ENCODE measurements at places on chromosomes 6 and 20.

GRCh38 chr20:59222253-59223181 is 58.9 kb downstream of the ZNF831 start:
- peak; percentile 65 for DNase-seq

DNA sequence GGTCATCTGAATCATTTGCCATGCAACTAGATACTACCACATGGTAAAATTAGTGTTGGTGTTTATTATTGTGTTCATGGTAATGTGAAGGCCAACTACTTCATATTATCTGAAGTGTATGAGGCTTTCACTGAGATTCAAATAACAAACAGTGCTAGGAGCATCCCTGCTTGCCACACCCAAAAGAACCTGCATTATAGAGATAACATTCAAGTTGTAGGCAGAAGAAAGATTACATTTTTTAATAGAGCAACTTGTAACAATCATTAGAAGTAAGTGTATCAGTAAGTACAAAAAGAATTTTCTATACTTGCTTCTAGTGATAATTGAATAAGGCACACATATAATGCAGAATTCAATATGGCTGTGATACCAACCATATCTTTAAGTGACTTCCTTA is 49.8 kb downstream of the BCKDHB start:
- DNase-seq = no peak

DNA sequence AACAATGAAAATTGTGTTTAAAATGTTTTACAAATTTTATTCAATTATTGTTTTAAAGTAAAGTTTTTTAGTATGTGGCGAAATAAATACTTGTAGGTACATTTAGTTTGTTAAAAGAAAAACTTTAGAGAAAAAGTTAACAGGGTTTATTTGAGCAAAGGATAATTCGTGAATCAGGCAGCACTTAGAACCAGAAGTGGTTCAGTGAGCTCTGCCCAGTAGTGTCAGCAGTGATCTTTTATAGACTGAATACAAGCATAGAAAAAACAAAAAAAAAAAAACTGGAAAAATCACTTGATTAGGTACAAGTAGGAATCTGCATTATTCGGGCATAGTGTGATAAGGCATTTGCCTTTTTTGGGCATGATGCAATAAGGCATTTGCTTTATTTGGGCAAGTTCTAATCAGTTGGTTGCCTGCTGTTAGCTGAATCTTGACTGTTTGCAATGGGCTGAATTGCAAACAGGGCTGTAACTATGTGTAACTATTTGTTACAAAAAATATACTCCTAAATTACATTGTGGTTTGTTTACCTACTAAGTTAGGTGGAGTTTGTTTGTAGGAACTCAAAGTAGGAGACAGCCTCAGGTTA is 122.9 kb upstream of the MMS22L start:
- no peak for DNase-seq

DNA sequence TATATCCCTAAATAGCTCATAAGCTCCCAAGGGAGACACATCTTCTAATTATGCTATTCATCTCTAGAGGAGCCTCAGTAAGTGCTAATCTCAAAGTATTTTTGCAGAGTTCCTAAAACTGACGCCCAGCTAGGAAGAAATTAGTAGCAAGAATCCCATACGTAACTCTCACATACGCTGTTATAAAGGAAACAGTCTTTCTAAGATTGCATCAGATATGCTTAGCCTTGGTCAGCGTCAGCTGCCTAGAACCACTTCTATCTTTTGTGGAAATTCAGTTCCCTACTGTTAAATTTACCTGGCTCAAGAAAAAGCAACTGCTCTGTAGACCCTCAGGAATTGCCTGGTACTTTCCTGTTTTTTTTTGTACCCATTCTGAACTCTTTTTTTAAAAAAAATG is 13.6 kb downstream of the RIPOR2 start:
- no peak for DNase-seq

DNA sequence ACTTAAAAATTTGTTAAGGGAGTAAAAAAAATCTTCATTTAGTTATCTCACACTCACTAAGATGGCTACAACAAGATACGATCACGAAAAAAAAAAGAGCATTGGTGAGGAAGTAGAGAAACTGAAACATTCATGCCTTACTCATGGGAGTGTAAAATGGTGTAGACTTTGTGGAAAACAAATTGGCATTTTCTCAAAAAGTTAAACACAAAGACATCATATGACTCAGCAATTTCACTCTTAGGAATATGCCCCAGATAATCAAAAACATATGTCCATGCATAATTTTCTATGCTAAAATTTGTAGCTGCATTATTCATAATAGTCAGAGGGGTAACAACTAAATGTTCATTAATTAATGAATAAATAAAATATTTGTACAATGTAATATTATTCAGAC is 120.9 kb upstream of the IRAK1BP1 start:
- DNase-seq = no peak

DNA sequence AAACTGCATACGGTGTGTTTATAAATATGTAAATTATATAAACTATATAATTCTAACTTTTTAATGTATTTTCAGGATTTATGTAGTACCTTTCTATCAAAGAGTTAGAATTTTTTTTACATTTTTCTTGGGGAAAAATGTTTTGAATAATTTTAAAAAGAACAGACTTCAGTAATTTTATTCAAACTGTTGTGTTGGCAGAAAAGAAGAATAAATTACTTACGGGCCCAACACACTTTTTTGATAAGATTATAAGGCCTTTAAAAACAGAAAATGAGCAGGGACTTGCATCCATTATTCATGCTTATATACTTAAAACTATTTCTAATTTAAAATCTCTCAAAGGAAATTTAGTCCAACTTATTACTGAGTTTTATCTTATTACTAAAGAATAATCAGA is 58.2 kb downstream of the KIF16B start:
- no peak for DNase-seq

GRCh38 chr20:4866429-4866828 is 134.9 kb downstream of the SLC23A2 start:
- DNase-seq = peak; percentile 51

- no peak for DNase-seq
These were observed 37.1 kb upstream of the SLC4A11 start for GRCh38 chr20:3275966-3276679.

DNA sequence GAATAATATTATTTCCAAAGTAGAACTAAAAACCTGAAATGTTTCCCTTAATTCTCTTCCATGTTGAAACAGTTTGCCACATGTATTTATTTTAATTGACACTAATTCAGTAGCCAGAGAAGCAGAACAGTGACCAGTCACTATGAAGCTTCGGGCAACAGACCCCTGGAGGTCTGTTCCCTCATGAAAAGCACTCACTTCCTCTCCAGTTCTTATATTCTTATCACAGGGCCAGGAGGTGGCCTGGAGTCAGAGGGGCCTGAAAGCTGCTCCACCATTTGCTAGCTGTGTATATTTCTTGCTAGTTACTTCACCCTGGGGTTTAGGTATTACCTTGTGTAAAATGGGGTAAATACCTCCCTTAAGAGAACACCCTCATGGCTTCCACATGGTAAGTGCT is 49.1 kb downstream of the MAP7 start:
- DNase-seq = no peak

DNA sequence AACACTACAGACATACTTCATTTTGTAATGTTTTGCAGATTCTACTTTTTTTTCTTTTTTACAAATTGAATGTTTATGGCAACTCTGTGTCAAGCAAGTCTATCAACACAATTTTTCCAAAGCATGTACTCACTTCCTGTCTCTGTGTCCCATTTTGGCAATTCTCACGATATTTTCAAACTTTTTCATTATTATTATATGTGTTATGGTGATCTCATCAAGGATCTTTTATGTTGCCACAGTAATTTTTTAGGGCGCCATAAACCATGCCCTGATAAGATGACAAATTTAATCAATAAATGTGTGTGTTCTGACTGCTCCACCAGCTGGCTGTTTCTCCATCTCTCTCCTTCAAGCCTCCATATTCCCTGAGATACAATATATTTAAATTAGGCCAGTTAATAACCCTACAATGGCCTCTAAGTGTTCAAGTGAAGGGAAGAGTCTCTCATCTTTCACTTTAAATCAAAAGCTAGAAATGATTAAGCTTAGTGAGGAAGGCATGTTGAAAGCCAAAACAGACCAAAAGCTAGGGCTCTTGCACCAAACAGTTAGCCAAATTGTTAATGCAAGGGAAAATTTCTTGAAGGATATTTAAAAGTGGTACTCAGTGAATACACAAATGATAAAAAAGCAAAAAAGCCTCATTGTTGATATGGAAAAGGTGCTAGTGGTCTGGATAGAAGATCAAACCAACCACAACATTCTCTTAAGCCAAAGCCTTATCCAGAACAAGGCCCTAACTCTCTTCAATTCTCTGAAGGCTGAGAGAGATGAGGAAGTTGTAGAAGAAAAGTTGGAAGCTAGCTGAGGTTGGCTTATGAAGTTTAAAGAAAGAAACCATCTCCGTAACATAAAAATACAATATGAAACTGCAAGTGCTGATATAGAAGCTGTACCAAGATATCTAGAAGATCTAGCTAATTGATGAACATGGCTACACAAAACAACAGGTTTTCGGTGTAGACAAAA is 194.4 kb upstream of the TAB2 start:
- no peak for DNase-seq

DNA sequence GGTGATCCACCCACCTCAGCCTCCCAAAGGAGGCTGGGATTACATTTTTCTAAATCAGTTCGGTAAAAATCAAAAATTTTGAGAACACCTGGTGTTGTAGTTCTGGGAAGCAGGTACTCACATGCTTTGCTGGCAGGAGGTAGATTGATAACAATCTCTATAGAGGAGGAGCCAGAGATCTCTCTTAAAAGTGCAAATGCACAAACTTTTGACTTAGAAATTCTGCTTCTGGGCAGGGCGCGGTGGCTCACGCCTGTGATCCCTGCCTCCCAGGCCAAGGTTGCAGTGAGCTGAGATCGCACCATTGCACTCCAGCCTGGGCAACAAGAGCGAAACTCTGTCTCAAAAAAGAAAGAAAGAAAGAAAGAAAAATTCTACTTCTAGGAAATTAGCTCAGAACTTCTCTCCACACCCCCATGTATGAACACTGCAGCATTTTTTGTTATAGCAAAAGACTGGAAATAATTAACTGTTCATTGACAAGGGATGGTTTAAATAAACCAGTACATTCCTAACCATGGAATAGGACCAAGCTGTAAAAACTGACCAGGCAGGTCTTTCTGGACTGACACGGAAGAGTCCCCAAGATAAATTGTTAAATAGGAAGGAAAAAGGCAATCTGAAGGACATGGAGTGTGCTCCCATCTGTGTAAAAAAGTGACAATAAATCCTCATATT is 14.4 kb upstream of the TRIB3 start:
- DNase-seq = peak; percentile 70

- no peak for DNase-seq
These were observed 250.9 kb upstream of the POU3F2 start for GRCh38 chr6:98583506-98583905.

DNA sequence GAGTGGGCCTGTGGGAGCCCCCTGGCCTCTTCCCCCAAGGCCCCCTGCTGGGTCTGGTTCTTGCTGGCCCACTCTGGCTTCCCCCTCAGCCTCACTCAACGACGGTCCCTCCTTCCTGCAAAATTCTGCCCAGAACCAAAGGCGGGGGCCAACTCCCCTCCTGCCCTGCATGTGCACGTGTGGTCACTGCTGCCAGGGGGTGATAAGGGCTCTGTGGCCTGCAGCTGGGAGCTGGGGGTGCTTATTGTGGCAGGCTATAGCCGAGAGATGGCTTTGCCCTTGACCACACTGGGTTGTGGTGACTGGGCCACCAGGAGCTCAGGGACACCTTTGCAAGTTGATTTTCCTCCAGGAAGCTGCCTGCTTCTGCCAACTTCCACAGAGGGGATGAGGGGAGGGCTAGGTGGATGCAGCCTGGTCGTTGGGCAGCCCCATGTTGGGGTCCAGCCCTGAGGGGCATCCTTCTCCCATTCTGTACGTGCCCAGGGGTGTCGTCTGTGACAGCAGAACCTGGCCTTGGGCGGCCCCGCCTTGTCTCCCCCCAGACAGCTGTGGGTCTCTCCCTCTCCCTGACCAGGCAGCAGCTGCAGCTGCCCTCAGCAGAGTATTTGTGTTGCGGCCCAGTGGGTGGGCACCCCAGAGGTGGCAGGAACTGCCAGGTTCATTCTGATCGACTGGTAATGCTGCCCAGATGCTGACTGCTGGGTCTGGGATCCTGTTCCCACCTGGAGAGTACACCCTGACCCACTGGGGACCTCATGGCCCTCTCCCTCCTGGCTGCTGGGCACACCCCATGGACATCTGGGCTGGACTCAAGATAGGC is 5.6 kb downstream of the TCEA2 start:
- no peak for DNase-seq

DNA sequence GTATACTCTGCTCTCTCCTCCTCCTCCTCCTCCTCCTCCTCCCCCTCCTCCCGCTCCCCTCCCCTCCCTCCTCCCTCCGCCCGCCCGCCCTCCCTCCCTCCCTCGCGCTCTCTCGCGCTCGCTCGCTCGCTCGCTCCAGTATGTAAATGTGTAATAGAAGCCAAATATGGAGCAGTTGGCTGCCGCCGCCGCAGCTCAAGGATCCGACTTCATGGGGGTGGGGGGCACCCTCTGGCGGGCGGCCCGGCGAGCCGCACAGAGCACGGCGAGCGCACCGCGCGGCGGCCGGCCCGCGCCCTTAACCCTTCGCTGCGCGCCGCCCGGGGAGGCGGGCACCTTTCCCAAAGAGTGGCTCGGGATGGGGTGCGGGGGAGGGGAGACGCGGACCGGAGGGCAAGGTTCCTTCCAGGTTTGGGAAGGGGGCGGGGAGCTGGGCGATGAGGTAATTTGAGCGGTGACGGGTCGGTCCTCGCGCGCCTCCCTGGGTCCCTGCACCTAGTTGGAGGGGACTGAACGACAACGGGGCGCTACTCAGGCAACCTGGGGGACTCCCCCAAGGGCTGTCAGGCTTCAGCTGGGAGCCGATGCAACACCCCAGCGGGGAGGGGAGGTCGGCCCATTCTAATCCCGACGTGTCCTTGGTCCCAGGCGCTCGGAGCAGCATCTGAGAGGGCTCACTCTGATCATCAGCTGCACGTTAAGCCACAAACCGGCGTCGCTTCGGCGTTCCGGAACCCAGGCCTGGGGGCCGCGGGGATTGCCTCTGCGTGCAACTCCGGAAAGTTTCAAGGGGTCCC is 409 bp upstream of the ATXN1 start:
- peak; percentile 89 for DNase-seq

DNA sequence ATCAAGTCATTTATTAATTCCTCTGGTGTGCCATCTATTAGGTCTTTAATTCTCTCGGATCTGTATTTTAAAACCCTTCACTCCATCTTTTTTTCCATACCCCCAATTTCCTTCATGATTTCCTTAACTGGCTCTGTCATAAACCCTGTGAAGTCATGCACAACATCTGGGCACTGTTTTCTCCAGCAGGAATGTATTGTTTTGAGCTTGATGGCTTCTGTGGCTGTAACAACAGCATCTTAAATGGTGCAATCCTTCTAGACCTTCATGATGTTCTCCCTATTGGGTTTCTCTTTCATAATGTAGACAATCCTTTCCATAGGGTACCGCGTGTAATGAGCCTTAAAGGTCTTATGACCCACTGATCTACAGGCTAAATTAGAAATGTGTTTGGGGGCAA is 29.0 kb downstream of the CDK19 start:
- no peak for DNase-seq

DNA sequence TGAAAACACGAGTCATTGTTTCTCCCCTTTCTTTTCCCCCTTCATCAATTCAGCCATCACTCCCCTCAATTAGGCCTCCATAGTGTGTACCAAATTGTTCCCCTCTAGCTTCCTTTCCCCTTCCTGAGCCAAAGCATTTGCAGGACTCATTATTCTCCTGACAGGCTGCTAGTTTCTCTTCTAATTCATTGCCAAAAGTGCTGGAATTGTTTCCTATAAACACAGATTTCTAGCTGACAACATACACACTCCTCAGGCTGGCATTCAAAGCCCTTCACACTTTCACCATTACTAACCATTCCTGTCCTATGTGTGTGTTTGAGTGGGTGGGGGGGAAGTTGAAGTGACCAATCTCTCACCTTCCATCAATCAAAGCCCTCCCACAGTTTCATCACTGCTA is 444.2 kb upstream of the OPRM1 start:
- no peak for DNase-seq

- no peak for DNase-seq
These were observed 10.7 kb upstream of the SLC17A1 start for GRCh38 chr6:25842526-25842925.

Measured in prostate gland (tissue), 2 donors.